IMR-90 (cell line): ENCODE measurements at places on chromosomes 12 and 14. TPM values are rescaled to one million over a fixed set of nuclear protein-coding genes. Genes with fewer than 3 reads are reported as not detected.

FMNL3 gene
- 34.4 and 36.4 TPM in 2 replicates for total RNA-seq

TRPV4 gene
- total RNA-seq: 1.1 TPM in 2 replicates

ZDHHC22 gene
- not detected in 2 replicates for total RNA-seq

SIX6 gene
- total RNA-seq: not detected in 2 replicates

MGAT4C gene
- not detected in 2 replicates for total RNA-seq

SLC5A8 gene
- total RNA-seq: not detected in 2 replicates

MORN3 gene
- 0.18 and 0.28 TPM in 2 replicates for total RNA-seq

PRR4 gene
- total RNA-seq: 0.72 and 0.83 TPM in 2 replicates

CLEC4C gene
- total RNA-seq: not detected in 2 replicates

ASB2 gene
- 0.54 and 0.83 TPM in 2 replicates for total RNA-seq

CLEC14A gene
- total RNA-seq: 2.8 and 3.0 TPM in 2 replicates

CBLN3 gene
- total RNA-seq: 0.56 and 0.72 TPM in 2 replicates

GPR84 gene
- not detected in 2 replicates for total RNA-seq

FAM181A gene
- not detected in 2 replicates for total RNA-seq

OR6C2 gene
- total RNA-seq: not detected in 2 replicates

TBC1D30 gene
- total RNA-seq: 0.18 and 0.28 TPM in 2 replicates

SRP54 gene
- 63.3 and 109 TPM in 2 replicates for total RNA-seq

OR10P1 gene
- total RNA-seq: not detected in 2 replicates

RPS6KL1 gene
- total RNA-seq: 0.72 and 1.1 TPM in 2 replicates

NR1H4 gene
- total RNA-seq: not detected in 2 replicates

MUCL1 gene
- not detected in 2 replicates for total RNA-seq

CLEC2D gene
- 0.72 and 1.1 TPM in 2 replicates for total RNA-seq

ANKRD33 gene
- total RNA-seq: under 0.01 TPM in 1 of 2 replicates, not detected in the other

KRT73 gene
- total RNA-seq: not detected in 2 replicates

VASH1 gene
- total RNA-seq: 1.9 and 2.0 TPM in 2 replicates

ENDOU gene
- under 0.01 TPM in 2 replicates for total RNA-seq

TMEM132C gene
- total RNA-seq: not detected in 2 replicates

RIPK3 gene
- not detected in 2 replicates for total RNA-seq

FAM90A1 gene
- total RNA-seq: under 0.01 TPM in 1 of 2 replicates, not detected in the other

C12orf60 gene
- 1.1 TPM in 2 replicates for total RNA-seq

HCAR2 gene
- not detected in 2 replicates for total RNA-seq

MIA2 gene
- total RNA-seq: 3.9 and 7.8 TPM in 2 replicates

TC2N gene
- under 0.01 and 0.18 TPM in 2 replicates for total RNA-seq

SDR9C7 gene
- not detected in 2 replicates for total RNA-seq

A2ML1 gene
- not detected in 2 replicates for total RNA-seq

HOXC11 gene
- not detected in 2 replicates for total RNA-seq

ANG gene
- 3.6 and 3.9 TPM in 2 replicates for total RNA-seq

TIMM9 gene
- 27.8 and 49.7 TPM in 2 replicates for total RNA-seq

OR10AD1 gene
- not detected in 2 replicates for total RNA-seq

RAB3IP gene
- total RNA-seq: 2.7 and 3.3 TPM in 2 replicates

BDKRB2 gene
- 60.5 and 73.1 TPM in 2 replicates for total RNA-seq

ADAM20 gene
- 0.18 and 0.28 TPM in 2 replicates for total RNA-seq

GLT1D1 gene
- total RNA-seq: not detected in 2 replicates

LPAR5 gene
- not detected in 2 replicates for total RNA-seq

GPRC5D gene
- total RNA-seq: not detected in 2 replicates

BRMS1L gene
- total RNA-seq: 1.8 and 5.0 TPM in 2 replicates

ARHGAP9 gene
- total RNA-seq: 0.18 and 0.28 TPM in 2 replicates

WNT1 gene
- not detected in 2 replicates for total RNA-seq

SLC7A8 gene
- total RNA-seq: not detected in 2 replicates

SLC22A17 gene
- 6.4 and 6.6 TPM in 2 replicates for total RNA-seq

KRT3 gene
- not detected in 2 replicates for total RNA-seq
